ENCODE measurements at places on chromosomes 16 and 17.

- DNase-seq, result no peak
These were observed 11.8 kb upstream of the TEKT1 start for GRCh38 chr17:6843241-6843880.

GRCh38 chr17:73187203-73187769 is 5.6 kb upstream of the COG1 start:
- DNase-seq, result no peak

GRCh38 chr17:50728881-50729765 is 9.7 kb downstream of the LUC7L3 start:
- no peak for DNase-seq

DNA sequence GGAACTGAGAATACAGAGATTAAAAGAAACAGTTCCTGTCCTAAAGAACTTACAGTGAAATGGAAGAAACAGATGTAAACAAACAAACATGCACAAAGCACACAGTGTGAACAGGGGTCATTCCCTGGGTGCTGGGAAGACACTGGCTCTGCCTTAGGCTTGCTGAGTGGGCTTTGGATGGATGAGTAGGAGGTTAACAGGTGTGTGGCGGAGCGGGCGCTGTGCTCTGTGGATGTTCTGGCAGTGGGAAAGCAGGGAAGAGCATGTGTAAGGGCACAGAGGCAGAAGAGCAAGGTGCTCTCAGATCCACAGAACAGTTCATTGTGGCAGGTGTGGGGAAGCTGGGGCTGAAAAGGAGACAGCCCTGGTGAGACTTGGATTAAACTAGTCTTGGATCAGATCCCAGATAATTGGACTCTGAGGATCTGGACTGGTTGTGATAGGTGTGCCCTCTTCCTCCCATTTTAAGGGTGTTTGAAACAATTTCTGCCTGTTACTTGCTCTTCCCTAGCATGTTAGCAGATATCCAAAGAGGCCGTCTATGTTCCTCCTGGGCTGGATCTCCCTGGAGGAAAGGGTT is 8.1 kb downstream of the HROB start:
- no peak for DNase-seq

DNA sequence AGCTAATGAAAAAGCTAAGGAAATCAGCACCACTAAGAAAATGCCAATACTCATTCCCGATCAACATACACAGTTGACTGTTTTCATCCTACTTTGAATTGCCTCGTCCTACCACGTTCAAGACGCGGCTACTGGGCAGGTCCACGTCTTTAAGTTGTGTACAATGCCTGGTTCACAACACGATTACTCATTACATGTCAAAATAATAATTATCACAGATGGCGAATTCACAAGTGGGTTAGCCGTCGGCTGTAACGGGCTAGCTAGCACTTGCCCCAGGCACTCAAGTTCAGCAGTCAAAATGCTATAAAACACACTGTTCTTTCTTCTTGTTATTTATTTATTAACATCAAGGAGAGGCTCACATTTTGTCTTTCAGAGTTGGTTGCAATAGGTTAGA is 124.2 kb downstream of the ZFHX3 start:
- DNase-seq, result no peak

DNA sequence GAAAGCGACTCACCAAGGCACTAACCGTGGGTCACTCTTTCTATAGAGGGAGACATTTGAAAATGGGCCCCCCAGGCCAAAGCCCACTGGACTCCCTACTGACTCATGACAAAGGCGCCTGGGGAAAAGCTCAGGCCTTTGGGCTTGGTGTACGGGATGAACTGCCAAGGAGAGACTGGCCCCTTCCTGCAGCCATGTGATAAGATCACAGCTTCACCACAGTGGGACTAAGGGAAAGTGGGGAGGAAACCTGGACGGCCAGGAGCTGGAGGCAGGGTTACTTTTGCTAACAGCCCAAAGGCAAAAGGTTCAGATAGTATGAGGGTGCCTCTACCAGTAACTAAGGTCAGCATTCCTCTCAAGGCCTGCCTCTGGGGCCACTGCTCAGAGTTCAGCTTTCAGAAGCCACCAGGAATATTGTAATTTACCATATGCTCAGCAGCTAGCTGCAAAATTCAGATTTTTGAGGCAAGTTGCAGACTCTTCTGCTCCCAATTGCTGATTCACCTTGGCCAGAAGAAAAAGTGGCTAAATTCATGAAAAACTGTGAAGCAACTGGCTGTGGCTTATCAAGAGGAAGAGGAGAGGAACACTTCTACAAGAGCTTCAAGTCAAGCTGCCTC is 37.1 kb upstream of the SLC25A19 start:
- no peak for DNase-seq

- peak; percentile 41 for DNase-seq
These were observed 21.2 kb upstream of the MON1B start for GRCh38 chr16:77169650-77170236.

DNA sequence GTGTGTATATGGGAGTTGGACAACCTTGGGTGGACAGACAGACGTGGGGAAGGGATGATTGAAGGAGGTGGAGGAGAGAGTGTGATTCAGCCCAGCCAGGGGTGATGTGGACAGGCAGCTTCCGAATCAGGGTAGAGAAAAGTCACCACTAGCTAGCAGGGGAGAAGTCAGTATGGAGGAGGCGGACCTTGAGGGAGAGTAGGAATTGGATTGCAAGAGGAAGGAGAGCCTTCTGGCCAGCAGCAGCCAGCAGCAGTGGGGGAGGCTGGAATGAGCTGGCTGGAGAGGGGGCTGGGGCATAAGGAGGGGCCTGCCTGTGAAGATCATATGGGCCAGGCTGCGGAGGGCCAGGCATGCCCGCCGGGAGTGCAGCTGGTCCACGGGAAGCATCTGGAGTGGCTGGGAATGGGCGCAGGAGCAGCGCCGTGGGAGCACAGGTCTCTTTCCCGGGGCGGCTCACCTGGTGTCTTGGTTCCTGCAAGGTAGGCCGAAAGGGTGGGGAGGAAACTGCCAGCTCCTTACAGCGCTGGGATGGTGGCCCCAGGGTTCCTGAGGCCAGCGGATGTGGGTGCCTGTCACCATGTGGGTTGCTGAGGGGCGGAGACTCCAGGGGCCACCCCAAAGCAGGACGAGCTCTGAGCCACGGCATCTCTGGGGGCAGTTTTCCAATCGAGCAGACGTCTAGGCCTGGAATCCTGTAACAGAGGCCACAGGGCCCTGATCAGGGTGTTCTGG is 235.3 kb downstream of the SEC14L1 start:
- DNase-seq, result peak; percentile 72

- DNase-seq, result no peak
These were observed 30.9 kb downstream of the CBLN1 start for GRCh38 chr16:49250689-49251088.

GRCh38 chr16:82660966-82661365 is 34.2 kb downstream of the CDH13 start:
- DNase-seq, result no peak

DNA sequence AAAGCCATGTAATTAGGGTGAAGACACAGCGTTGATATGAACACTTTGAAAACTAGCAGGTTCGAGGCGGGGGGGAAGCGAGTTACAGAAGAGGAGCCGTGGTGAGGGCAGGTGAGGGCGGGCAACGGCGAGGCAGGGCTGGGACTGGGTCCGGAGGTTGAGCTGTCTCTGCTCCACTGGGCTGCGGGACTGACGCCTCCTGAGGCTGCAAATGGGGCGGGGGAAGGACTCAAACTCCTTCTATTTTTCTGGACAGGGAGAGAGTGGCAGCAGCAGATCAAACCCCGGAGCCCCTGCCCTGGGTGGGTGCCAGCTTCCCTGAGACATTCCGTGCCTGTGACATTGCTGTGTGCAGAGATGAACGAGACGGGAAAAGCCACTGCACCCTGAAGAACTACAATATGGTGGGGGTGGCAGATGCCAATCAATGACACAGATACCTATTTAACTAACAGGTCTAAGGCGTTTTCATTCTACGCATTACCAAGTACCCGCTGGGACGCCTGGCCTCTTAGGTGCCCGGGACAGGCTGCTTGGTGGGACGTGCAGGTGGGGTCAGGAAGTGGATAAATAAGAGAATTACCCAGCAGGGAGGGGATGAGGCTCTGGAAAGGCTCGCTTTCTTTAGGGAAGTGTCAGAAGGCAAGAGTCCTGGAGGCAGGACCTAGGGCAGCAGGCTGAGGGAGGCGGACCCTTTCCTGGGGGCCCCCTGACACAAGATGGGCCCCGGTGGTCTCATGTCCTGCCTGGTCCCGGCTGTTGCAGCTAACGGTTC is 30.4 kb downstream of the RPH3AL start:
- DNase-seq, result no peak

DNA sequence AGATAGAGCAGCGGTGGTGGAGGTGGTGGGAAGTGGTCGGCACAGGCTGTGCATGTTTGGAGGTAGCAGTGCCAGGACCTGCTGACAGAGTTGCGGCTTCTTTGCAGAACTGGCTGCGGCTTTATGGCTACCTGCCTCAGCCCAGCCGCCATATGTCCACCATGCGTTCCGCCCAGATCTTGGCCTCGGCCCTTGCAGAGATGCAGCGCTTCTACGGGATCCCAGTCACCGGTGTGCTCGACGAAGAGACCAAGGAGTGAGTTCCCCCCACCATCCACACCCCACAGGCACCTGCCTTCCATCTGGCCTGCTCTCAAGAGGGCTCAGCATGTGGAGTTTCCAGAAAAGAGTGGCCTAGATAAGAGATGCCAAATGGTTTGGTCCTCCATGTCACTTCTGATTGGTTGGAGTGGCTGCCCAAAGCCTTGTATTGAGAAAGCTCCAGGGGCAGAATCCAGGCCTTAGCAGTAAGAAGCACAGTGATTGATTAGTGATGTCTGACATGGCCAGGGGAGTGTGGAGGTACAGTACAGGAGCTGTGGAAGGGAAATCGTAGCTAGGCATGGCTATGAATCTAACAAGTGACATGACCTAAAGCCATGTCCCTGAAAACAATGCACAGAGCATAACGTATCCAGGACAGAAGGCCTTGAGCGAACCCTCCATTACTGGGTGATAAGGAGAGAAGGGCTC is 12.0 kb downstream of the MMP15 start:
- DNase-seq, result no peak

- no peak for DNase-seq
These were observed 1739.1 kb downstream of the TP53TG3F start for GRCh38 chr16:35198223-35199199.

- DNase-seq, result no peak
These were observed 88.0 kb upstream of the CBX4 start for GRCh38 chr17:79927136-79927661.

DNA sequence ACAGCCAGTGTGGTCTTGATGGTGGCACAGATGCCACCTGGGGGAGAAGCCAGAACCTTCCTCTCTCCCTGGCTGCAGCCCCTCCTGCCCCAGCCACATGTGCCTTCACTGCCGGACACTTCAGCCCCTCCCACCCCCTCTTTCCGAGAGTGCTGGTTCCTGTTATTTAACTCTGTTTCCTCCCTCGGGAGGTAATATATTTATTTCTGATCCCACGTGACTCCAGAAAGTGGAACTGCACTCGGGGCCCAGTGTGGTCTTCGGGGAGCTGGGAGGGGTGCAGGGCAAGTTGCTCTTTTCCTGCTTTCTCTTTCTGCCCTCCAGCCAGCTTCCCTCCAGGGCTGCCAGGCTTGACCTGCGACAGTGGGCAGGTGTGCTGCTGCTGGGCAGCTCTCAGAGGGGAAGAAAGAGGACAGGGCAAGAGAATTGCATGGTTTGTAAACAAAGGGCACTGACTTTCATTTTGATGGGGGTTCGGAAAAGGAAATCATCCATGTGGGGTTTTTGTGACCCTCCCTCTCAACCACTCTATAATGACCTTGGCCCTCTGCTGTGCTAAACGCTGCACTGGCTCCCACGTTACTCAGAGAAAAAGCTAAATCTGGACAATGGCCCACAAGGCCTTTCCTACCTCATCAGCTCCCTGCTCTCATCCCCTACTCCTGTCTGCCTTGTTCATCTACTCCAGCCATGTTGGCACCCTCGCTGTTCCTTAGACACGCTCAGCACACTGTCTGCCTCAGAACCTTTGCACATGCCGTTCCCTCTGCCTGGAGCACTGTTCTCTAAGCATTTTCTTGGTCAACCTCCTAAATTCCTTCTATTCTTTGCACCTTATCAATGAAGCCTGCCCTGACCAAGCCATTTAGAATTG is 8.2 kb upstream of the CIITA start:
- DNase-seq, result no peak

GRCh38 chr17:77365584-77366186 is 224.9 kb downstream of the SEC14L1 start:
- DNase-seq, result no peak

- DNase-seq, result no peak
These were observed 194.1 kb downstream of the GSG1L start for GRCh38 chr16:27869411-27869810.

GRCh38 chr17:45584092-45585036 is 93.8 kb upstream of the PLEKHM1 start:
- peak; percentile 78 for DNase-seq

DNA sequence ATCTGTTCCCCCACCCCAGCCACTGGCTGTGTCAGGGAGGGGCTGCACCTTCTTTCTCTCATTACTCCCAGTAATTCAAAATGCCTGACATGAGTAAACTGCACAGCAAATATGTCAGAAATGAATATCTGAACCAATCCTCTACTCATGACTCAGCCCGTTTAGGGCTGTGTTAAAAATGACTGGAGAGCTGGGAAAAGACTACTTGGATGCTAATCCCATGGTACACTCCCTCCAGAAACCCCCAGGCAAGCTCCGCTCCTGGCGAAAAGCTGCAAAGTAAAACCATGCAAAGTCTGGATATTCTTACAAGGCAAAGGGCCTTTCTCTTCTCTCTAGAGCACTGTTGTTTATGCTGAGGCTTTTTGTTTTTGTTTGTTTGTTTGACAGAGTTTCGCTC is 448.1 kb upstream of the DYNLRB2 start:
- no peak for DNase-seq

DNA sequence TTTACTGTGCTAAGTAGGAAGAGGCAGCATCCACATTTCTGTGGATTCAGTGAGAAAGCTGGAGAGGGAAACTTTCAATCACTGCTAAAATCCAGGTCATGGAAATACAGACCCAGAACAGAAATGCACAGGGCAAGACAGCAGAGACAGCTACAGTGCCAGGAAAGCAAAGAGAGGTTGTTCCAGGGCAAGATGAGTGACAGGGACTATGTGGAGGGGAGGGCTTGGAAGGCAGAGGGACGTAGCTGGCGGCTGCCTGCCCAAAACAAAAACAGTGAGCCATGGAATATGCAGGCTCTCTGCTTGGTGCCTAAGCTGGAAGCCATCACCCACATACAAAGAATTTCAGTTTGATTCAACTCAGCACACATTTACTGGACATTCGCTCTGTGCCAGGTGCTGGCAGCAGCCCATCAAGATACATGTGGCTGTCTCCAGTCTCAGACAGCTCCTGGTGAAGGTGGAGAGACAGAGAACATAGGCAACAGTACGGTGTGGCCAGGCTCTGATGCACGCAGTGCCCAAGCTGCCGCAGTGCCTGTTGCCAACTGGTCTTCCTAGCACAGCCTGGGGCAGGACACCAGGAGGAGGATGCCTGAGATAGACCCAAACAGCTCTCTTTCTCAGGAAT is 88.7 kb downstream of the AIPL1 start:
- no peak for DNase-seq

DNA sequence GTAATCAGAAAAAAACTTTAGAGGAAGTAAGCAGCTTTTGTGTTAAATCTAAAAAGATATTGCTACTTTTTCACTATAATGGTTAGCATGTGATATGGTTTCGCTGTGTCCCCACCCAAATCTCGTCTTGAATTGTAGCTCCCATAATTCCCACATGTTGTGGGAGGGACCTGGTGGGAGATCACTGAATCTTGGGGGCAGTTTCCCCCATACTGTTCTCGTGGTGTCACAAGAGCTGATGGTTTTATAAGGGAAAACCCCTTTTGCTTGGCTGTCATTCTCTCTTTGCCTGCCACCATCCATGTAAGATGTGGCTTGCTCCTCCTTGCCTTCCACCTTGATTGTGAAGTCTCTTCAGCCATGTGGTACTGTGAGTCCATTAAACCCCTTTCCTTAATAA is 117.1 kb downstream of the KCNJ2 start:
- DNase-seq, result no peak

GRCh38 chr17:2883544-2884213 is 87.4 kb downstream of the RAP1GAP2 start:
- DNase-seq, result no peak

Data from CD4-positive, alpha-beta T cell treated with Interferon alpha-2 for 1 hour (primary cell).